Activated CD4-positive, alpha-beta memory T cell treated with anti-CD3 and anti-CD28 coated beads for 36 hours (primary cell): ENCODE measurements at places on chromosomes 4 and X.

DNA sequence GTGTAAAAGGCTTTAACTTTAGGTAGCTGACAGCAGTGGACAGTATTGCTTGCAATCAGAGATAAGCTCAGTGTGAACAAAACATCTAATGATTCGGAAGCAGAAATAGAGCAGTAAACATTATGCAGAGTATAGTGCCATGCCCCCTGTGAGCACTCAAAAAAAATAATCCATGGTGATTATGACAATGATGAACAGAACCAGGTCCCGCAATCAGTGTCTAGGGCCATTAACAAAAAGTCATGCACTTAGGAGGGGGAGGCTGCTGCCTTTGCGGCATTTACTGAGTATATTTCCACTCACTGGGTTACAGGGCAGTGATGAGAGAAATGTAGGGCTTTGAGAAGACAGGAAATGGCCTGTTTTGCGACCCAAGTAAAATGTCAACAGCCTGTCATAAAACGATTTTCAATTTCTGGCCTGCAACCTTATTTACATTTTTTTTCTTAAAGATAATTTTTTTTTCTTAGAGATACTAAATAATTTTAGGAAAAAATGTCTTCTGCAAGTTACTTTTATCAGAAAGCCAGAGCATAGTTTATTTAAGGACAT, 27.3 kb upstream of the NEIL3 start:
- H3K4me3 ChIP-seq, result no peak overlapping the region
- no peaks in the 10 kb centered on the region for H3K36me3 ChIP-seq

DNA sequence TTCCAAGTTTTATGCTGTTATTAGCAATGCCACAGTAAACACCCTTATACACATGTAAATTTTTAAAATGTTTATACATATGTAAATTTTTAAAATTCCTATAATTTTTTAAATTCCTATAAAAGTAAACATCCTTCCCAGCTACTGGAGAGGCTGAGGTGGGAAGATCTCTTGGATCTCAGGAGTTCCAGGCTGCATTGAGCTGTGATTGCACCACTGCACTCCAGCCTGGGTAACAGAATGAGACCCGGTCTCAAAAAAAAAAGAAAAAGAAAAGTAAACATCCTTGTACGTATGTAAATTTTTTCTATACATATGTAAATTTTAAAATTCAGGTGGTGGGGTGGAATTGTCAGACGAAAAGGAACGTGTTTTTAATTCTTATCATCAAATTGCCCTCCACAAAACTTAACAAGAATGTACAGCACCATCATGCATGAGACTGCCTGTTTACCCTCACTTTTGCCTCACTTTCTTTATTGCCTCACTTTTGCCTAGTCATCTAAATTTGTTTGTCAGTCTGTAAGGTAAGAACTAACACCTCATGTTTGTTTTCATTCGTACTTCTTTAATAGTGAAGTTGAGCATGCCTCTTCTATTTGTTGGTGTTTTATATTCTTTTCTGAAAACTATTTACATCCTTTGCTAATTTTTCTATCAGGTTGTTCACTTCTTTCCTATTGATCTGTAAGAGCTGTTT, 8.0 kb downstream of the SLC7A3 start:
- H3K4me1 ChIP-seq, result peaks cover 5% of the 10 kb centered on the region
- H3K27me3 ChIP-seq, result peaks cover 4% of the 10 kb centered on the region
- H3K36me3 ChIP-seq, result no peaks in the 10 kb centered on the region
- no peak for DNase-seq
- H3K4me3 ChIP-seq, result no peak overlapping the region
- no peak overlapping the region for H3K27ac ChIP-seq

DNA sequence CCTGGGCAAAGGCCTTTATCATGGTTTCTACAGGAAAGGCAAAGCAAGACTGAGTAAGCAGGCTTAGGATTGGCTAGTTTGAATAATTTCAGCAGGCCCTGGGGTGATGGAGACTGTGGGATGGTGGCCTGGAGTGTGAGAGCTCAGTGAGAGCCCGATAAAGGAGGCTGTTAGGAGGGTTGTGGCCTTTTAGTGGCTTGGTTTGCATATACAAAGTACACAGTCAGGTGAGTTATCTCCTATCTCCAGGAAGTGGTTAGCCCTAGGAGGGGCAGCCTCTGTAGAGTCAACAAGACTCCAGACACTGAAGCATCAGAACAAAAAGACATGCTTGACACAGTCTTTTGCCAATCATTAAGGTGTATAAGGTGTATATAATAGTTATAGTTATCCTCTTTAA, 157.2 kb downstream of the CFAP299 start:
- DNase-seq, result peak; percentile 43
- peaks cover 4% of the 10 kb centered on the region for H3K36me3 ChIP-seq
- no peak overlapping the region for H3K4me3 ChIP-seq
- peak overlapping the region; percentile 64 for H3K27ac ChIP-seq

GRCh38 chrX:87900320-87900908, 382.8 kb downstream of the KLHL4 start:
- H3K36me3 ChIP-seq, result no peaks in the 10 kb centered on the region
- peaks cover 3% of the 10 kb centered on the region for H3K4me1 ChIP-seq
- no peak overlapping the region for H3K4me3 ChIP-seq
- peak; percentile 12 for DNase-seq
- no peak overlapping the region for H3K27ac ChIP-seq

- H3K4me1 ChIP-seq, result no peaks in the 10 kb centered on the region
- H3K4me3 ChIP-seq, result no peak overlapping the region
- H3K36me3 ChIP-seq, result no peaks in the 10 kb centered on the region
- no peak overlapping the region for H3K27ac ChIP-seq
Observed at GRCh38 chr4:165834116-165834515, 38.9 kb upstream of the TLL1 start.

- no peaks in the 10 kb centered on the region for H3K27me3 ChIP-seq
- no peak for DNase-seq
- no peak overlapping the region for H3K27ac ChIP-seq
- no peaks in the 10 kb centered on the region for H3K36me3 ChIP-seq
- H3K4me1 ChIP-seq, result no peaks in the 10 kb centered on the region
- H3K4me3 ChIP-seq, result no peak overlapping the region
Observed at GRCh38 chr4:111040904-111041303, 418.0 kb upstream of the PITX2 start.

GRCh38 chr4:762211-763190, 56.9 kb downstream of the PCGF3 start:
- DNase-seq, result no peak
- peaks cover 37% of the 10 kb centered on the region for H3K36me3 ChIP-seq
- H3K4me3 ChIP-seq, result no peak overlapping the region
- H3K27ac ChIP-seq, result peak overlapping the region; percentile 35
- no peaks in the 10 kb centered on the region for H3K27me3 ChIP-seq
